D721Med (cell line): ENCODE measurements at places on chromosomes 7 and 10.

- DNase-seq = no peak
Observed at GRCh38 chr7:131735101-131735500, 178.7 kb upstream of the PODXL start.

GRCh38 chr7:70568674-70569334, 563.1 kb upstream of the GALNT17 start:
- no peak for DNase-seq

- DNase-seq = no peak
Observed at GRCh38 chr7:114548081-114548980, 133.7 kb downstream of the FOXP2 start.

GRCh38 chr7:148664324-148664723, 34.4 kb upstream of the CUL1 start:
- no peak for DNase-seq

DNA sequence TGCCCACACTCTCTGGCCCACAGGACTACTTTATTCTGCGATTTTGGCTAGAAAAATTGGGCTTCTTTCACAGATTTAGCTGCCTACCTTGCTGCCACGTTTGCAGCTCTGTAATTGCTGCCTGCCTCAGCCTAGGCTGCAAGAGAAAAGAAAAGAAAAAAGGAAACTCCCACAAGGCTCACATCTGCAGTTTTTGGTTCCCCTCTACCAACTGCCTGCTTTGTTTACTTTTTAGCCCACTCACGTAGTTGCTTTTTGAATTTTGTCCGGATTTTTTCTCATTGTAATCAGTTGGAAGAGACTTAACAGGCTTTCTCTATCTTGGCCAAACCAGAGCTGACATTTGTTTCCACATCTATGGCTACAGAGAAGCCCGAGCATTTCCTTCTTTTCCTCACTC, 24.3 kb downstream of the SUN3 start:
- DNase-seq = no peak

DNA sequence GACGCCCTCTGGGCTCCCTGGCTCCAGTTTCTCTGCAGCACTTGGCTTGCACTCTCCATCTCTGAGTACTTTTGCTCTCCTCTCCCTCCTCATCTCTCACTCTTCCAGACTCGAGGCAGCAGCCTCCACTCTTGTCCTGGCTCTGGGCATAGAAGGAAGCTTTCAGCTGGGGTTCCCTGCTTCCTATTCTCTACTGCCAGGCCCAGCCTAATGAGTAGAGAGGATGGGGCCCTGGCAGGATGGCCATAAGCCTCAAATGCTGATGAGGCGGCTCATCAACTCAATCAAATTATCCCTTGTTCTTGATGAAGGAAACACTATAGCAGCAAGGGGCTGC, 55.8 kb downstream of the NEURL1 start:
- no peak for DNase-seq
